ENCODE measurements at places on chromosomes 7 and 10.

DNA sequence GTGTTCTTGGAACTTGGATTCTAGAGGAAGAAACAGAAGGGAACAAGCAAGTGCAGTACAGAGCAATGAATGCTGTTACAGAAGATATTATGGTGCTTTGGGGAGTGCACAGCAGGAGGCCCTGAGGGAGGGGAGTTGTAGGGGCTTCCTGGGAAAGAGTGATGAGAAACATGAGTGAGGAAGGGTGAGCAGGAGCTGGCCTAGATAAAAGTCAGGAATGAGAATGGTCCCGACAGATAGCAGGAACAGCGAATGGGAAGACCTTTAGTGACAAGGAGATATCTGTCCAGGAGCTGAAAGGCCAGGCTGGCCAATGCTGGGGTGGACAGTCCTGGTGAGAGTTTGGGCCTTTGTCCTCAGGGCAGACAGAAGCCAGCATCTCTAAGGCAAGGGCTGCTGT is 20.6 kb upstream of the CCNJ start:
- DNase-seq, result no peak

DNA sequence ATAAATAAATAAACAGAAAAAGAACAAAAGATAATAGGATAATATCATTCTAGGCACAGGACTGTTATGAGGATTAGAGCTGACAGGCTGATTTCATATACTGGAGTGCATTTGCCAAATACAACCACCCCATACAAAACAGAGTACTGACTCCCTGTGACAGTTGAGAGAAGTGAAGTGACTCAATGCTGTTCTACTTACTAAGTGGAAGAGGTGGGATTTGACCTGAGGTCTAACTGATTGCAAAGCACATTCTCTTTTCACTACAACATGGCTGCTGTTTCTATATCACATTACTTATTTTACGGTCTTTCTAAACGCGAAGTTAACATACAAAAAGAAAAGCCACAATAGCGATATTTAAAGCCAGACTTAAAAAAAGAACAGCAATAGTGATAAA is 51.4 kb downstream of the ITGB1 start:
- no peak for DNase-seq

GRCh38 chr10:29322918-29323317 is 34.0 kb downstream of the LYZL1 start:
- DNase-seq, result no peak

DNA sequence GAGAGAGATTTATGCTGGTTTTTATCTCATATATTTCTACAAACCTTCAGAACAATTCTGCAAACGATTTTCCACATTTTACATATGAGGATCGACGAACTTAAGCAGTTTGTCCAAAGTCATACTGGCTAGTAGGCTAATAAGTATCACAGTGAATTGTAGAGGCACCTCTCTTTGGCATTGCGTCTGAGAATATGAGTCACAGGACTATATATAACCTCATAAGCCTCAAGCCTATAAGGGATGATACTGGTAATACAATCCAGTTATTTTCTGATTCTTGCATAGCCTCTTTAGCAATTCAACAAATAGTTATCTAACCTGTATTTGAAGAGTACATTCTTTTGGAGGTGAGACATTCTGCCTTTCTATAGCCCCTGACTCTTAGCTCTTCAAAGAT is 129.8 kb downstream of the GPR158 start:
- DNase-seq, result peak; percentile 11

DNA sequence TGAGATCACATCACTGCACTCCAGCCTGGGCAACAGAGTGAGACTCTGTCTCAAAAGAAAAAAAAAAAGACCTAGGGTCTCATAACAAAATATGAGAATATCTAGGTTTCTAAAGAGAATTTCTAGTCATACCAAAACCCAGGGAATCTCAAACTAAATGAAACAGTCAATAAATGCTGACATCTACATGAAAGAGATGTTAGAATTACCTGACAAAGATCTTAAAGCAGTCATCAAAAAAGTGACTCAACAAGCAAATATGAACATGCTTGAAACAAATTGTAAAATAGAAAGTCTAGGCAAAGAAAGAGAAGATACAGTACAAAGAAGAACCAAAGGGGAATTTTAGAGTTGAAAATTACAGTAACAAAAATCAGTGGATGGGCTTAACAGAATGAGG is 26.9 kb upstream of the RET start:
- no peak for DNase-seq

- DNase-seq, result no peak
Observed at GRCh38 chr7:122833888-122834570, 52.2 kb downstream of the CADPS2 start.

GRCh38 chr7:80601999-80602398 is 36.4 kb upstream of the CD36 start:
- DNase-seq, result no peak
